Adrenal gland (tissue), 19 donors: ENCODE measurements at places on chromosomes 4 and X. TPM values are rescaled to one million over a fixed set of nuclear protein-coding genes. Genes with fewer than 3 reads are reported as not detected.

Gene CCNA2
- polyA plus RNA-seq = 3.9 TPM

Gene FAM9B
- polyA plus RNA-seq = not detected

Gene NLGN3
- 8.9 TPM for polyA plus RNA-seq

Gene PPP1R2C
- polyA plus RNA-seq = not detected

Gene TENM3
- 3.2 TPM for polyA plus RNA-seq

Gene TCP11X2
- polyA plus RNA-seq = not detected

Gene BMP3
- 0.42 TPM for polyA plus RNA-seq

Gene SRPK3
- polyA plus RNA-seq = 20.5 TPM

Gene MRPS18C
- polyA plus RNA-seq = 48.1 TPM

Gene GRIA3
- 14.7 TPM for polyA plus RNA-seq

Gene ART3
- polyA plus RNA-seq = 0.88 TPM

Gene PIGA
- polyA plus RNA-seq = 5.2 TPM

Gene PGM2
- 6.8 TPM for polyA plus RNA-seq

Gene NXF2
- not detected for polyA plus RNA-seq

Gene C4orf36
- not detected for polyA plus RNA-seq

Gene CYSLTR1
- polyA plus RNA-seq = 0.88 TPM

Gene TCEAL7
- polyA plus RNA-seq = 24.0 TPM

Gene SLC2A9
- 2.1 TPM for polyA plus RNA-seq

Gene IBSP
- not detected for polyA plus RNA-seq

Gene SLC9B2
- 14.8 TPM for polyA plus RNA-seq

Gene TRIML2
- not detected for polyA plus RNA-seq

Gene GYPB
- polyA plus RNA-seq = not detected

Gene LRPAP1
- 32.9 TPM for polyA plus RNA-seq

Gene KIT
- 0.40 TPM for polyA plus RNA-seq

Gene FAM9C
- polyA plus RNA-seq = not detected

Gene SLC49A3
- 11.1 TPM for polyA plus RNA-seq

Gene MAGIX
- 8.4 TPM for polyA plus RNA-seq

Gene PAGE5
- not detected for polyA plus RNA-seq

Gene MND1
- polyA plus RNA-seq = 0.44 TPM

Gene NEUROG2
- polyA plus RNA-seq = not detected

Gene TMEM144
- polyA plus RNA-seq = 18.7 TPM

Gene IL2
- not detected for polyA plus RNA-seq

Gene FSTL5
- polyA plus RNA-seq = 4.7 TPM

Gene RPA4
- polyA plus RNA-seq = 0.07 TPM

Gene OTC
- not detected for polyA plus RNA-seq

Gene SLC16A2
- 9.3 TPM for polyA plus RNA-seq

Gene ACOX3
- 10.4 TPM for polyA plus RNA-seq

Gene SCRG1
- polyA plus RNA-seq = 0.40 TPM

Gene AREG
- 0.32 TPM for polyA plus RNA-seq

Gene SYTL4
- polyA plus RNA-seq = 4.0 TPM

Gene RENBP
- 5.4 TPM for polyA plus RNA-seq

Gene RTL5
- polyA plus RNA-seq = 5.3 TPM

Gene SPANXA2
- not detected for polyA plus RNA-seq

Gene MID1IP1
- polyA plus RNA-seq = 16.8 TPM

Gene MECP2
- polyA plus RNA-seq = 23.3 TPM

Gene CEP135
- 2.2 TPM for polyA plus RNA-seq

Gene TAF9B
- 13.9 TPM for polyA plus RNA-seq
